ENCODE measurements at places on chromosomes 1 and 21.
A peak's percentile ranks its signal among the peaks of the same experiment; 100 is the strongest.

- no peak for DNase-seq
Measured at GRCh38 chr1:208929575-208929974, 653.9 kb upstream of the CAMK1G start.

GRCh38 chr1:69126796-69127195 lies 440.9 kb upstream of the LRRC7 start:
- DNase-seq, result no peak

DNA sequence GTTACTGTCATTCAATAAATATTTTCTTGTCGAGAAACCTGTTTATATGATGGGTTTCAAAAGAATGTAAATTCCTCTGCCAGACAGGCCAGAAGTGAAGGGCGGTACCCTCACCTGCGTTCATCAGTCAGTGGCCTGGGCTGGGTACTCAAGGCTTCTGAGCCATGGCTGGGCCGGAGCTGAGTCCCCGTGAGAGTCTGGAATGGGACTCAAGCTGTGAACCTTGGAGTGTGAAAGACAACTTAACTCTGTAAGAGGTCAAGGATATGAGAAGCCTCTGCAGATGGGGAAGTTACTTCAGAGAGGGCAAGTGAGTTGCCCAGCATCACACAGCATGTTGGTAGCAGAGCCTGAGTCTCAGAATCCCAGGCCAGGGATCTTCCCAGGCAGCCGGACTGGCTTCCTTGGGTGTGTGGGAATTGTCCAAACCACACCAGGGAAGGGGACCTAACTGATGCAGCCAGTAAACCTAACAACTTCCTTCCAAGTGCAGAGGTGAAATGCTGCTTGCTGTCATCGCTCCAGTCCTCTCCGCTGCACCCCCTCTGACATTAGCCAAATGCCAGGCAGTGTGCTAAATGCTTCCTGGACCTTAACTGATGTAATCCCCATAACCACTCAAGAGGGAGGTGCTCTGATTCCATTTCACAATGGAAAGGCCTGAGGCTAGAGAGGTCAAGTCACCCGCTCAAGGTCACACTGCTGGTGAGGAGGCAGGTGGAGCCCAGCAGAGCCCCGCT lies 4.8 kb downstream of the DISP3 start:
- DNase-seq, result no peak

- no peak for DNase-seq
Measured at GRCh38 chr1:24992124-24992760, 62.2 kb upstream of the RUNX3 start.

DNA sequence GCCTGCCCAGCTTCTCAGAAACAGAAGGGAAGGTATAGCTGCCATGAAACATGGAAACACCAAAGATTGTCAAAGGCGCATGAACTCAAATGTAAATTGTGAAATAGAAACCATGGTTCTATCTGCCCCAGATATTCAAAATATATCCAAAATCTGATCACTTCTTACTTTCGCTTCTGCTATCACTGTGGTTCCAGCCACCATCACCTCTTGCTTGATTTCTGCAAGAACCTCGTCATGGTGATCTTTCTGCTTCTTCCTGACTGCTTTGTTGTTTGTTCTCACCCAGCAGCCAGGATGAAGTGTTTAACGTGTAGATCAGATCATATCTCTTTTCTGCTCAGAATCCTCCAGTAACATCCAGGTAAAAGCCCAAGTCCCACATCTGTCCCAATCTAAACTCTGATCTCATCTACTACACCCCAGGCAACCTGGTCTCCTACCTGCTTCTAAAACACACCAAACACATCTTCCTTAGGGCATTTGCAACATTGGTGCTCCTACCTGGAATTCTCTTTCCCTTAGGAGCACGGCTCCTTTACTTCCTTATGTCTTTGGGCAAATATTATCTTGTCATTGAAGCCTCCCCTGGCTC lies 10.5 kb upstream of the LMO4 start:
- DNase-seq, result no peak

GRCh38 chr21:46322351-46323226 lies 1.1 kb downstream of the C21orf58 start:
- peak; percentile 22 for DNase-seq

GRCh38 chr1:156513185-156513584 lies 12.6 kb upstream of the MEF2D start:
- no peak for DNase-seq

DNA sequence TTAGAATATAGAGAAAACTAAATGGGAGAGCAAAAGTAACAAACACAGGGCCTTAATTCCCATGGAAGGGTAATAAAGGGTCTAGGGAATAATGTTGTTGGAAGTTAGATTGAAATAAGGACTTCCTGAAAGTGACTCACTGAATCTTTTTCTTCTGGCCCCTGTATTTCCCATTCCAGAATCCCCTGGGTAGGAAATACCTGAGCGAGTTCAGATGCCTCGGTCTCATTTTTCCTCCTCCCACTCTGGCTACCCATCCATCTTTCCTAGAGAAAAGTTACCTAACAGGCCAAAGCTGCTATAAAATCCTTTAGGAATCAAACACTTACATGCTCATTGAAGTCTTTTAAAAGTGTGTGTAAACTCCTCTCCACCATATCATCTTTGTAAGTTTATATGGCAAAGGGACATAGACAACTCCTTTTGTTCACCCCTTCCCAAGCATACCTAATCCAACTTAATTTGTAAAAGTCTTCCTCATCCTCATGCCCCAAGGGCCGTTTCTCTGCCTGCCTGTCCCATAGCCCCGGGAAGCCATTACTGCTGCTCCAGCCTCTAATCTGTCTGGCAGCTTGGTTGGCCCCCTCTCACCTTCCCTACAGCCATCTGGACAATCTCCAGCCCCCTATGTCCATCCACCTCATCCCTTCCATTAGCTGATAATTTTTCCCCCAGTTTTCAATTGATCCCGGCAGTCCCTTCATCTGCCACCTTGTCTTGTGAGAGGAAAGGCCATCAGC lies 3.3 kb upstream of the MEF2D start:
- DNase-seq, result no peak

GRCh38 chr1:187588917-187589316 lies 760.2 kb downstream of the PLA2G4A start:
- no peak for DNase-seq

DNA sequence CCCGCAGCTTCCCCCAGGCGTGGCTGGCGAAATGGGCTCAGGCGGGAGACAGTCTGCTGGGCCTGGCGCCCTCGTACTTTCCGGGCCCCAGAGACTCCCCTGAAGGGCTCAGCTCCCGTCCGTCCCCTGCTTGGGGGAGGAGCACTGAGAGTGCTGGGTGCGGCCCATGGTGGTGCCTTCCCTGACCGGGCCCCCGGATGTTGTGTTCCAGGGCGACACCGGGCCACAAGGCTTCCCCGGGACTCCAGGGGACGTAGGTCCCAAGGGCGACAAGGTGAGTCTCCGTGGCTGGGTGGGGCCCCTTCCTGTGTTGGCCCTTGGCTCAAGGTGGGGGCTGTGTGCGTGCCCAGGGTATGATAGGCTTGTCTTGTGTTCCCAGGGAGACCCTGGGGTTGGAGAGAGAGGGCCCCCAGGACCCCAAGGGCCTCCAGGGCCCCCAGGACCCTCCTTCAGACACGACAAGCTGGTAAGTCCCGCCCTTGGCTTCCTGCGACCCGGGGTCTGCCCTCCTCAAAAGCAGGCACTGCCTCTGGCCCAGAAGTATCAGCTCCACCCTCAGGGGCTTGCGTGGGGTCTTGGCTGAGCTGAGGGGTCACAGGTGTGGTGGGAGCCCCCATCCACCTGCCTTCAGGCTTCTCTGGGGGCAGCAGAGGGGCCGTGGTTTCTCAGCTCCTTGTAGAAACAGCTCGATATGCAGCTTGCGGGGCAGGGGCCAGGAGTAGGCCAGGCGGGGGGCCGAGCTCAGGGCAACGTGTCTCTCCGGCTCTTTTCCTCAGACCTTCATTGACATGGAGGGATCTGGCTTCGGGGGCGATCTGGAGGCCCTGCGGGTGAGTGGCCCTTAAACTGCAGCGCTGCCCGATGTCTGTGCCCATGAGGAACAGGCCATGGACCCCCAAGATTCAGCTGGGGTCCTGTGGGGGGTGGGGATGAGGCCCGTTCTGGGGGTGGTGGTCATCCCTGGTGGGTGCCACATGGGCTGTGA lies 62.3 kb downstream of the SLC19A1 start:
- DNase-seq, result no peak

GRCh38 chr1:23958810-23959460 lies 693 bp upstream of the PNRC2 start:
- peak; percentile 97 for DNase-seq

DNA sequence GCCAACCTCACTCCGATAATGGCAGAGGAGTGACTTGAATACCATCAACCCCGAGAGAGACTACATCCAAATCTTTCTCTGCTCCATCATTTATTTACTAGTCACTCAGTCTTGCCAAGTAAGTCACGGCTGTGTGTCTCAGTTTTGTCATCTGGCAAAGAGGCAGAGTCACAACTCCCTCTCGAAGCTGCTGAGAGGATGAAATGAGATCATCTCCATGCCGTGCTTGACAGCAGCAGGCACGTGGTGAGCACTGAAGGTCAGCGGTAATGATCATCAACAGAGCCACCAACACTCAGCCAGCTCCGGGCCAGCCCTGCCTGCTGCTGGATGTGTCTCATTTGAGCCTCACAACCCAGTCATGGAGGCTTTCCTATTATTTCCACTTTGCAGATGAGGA lies 19.9 kb downstream of the ALDH4A1 start:
- DNase-seq, result no peak

DNA sequence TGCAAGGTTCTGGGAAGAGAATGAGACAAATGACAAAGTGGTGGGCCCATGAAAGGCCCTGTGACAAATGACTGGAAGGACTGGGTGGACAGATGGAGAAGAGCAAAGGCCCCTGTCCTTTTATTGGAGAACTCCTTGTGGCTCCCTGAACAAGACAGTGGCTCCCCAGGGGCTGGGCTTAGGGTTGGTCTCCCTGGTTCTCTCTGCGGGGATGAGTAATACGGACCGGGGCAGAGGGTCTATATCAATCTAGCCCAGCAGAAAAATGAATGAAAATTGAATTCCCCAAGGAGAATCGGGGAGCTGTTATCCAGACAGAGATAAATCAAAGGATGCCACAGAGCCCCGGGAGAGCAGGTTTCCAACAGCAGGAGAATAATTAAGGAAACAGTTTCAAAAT lies 5.2 kb upstream of the LHX4 start:
- no peak for DNase-seq

GRCh38 chr1:167360120-167360519 lies 139.4 kb downstream of the POU2F1 start:
- no peak for DNase-seq

- no peak for DNase-seq
Measured at GRCh38 chr21:38806153-38806941, 618 bp downstream of the ETS2 start.

DNA sequence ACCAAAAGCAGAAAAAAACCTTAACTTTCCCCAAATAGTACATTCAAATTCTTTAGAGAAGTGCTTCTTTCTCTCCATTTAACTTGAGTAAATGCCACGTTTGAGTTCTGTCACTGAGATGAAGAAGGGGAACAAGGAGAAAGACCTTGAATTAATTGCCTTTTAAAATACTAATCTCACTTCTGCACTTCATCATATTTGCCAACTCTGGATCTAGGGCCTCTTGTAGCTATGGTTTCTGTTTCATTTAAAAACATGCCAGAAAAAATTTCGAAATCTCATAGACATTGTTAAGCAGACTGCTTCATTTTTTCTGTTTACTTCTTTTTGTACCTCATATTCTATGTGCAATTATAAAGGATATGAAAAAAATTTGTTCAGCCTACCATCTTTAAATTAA lies 24.6 kb downstream of the MIXL1 start:
- DNase-seq, result peak; percentile 20

GRCh38 chr1:1489231-1489630 lies 17.7 kb downstream of the ATAD3B start:
- no peak for DNase-seq

GRCh38 chr1:168529518-168529917 lies 14.3 kb downstream of the XCL2 start:
- peak; percentile 10 for DNase-seq

- no peak for DNase-seq
Measured at GRCh38 chr1:109863667-109864046, 47.0 kb upstream of the CSF1 start.

- DNase-seq, result peak; percentile 18
Measured at GRCh38 chr1:62437273-62437940, 558 bp downstream of the USP1 start.

GRCh38 chr1:203640723-203641502 lies 14.3 kb downstream of the ATP2B4 start:
- DNase-seq, result no peak

DNA sequence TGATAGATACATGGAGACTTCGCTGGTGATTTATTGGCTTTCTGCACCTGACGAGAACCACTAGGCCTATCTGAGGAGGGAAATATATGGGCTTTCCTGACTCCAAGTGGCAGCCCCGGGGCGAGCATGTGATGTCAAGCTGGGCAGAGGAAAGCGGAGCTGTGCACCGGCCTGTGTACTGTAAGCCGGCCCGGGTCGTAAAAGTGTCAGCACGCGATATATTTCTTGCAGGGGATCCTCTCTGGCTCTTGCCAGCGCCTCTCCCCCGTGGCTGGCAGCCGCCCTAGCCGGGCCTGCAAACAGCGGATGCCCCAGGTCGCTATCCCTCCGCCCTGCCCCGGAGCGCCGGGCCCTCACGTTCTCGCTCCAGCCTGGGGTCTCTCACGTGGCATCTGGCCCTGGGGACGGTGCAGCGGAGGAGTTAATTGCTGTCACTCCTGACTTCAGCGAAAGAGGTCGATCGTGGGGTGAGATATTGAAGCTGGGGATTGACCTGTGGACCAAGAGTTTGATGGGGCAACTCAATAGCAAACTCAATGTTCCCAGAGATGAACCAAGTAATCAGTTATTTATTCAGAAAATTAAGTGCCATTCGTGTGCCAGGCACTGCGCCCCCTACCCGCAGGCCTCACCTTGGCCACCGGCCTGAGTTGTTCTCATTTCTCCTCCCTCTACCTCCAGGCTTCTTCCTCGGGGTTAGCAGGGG lies 41.0 kb upstream of the HAO2 start:
- no peak for DNase-seq

- no peak for DNase-seq
Measured at GRCh38 chr1:12342401-12343003, 112.7 kb downstream of the VPS13D start.

DNA sequence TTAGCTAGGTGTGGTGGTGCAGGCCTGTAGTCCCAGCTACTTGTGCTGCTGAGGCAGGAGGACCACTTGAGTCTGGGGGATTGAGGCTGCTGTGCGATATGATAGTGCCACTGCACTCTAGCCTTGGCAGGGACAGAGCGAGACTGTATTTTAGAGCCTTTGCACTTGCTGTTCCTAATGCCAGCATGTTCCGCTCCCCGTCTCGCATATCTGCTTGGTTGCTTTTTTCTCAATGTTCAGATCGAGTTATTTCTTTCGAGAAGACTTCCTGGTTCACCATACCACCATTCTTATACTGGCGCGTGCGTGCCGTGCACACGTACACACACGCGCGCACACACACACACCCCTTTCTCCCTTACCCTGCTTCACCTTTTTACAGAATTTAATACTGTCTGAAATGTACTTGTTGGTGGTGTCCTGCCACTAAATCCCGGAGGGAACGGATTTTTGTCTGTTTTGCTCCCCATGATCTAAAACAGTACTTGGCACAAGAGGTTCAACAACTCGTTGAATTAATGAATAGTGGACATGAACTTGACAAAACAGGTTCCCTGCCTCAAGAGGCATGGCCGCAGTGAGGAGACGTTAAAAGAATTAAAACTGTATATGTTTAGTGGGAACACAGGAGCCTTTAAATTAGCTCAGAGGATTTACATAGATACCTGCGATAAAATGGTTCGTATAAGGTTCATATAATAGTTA lies 1.1 kb upstream of the RPRD2 start:
- no peak for DNase-seq

GRCh38 chr1:5847013-5847659 lies 145.1 kb downstream of the NPHP4 start:
- DNase-seq, result no peak

GRCh38 chr1:236760480-236760879 lies 34.6 kb upstream of the MTR start:
- no peak for DNase-seq
